ENCODE measurements at places on chromosomes 4 and X.

DNA sequence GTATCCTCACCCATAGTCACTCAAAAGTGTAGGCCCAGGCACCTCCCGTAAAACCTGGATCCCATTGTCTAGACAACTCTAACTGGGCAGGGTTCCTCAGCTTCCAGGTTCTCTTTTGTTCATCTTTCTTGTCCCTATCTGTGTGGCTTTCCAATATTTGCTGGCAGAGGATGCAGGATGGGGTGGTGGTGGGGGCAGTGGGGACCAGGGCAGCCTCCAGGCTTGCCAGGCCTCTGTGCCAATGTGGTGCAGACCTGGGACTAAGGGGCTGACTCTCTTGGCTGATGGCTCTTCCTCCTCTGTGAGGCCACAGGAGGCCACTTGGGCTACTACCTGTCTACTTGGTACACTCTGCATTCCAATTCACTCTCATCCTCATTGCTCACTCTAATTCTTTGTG is 76.4 kb downstream of the NBDY start:
- DNase-seq = no peak

DNA sequence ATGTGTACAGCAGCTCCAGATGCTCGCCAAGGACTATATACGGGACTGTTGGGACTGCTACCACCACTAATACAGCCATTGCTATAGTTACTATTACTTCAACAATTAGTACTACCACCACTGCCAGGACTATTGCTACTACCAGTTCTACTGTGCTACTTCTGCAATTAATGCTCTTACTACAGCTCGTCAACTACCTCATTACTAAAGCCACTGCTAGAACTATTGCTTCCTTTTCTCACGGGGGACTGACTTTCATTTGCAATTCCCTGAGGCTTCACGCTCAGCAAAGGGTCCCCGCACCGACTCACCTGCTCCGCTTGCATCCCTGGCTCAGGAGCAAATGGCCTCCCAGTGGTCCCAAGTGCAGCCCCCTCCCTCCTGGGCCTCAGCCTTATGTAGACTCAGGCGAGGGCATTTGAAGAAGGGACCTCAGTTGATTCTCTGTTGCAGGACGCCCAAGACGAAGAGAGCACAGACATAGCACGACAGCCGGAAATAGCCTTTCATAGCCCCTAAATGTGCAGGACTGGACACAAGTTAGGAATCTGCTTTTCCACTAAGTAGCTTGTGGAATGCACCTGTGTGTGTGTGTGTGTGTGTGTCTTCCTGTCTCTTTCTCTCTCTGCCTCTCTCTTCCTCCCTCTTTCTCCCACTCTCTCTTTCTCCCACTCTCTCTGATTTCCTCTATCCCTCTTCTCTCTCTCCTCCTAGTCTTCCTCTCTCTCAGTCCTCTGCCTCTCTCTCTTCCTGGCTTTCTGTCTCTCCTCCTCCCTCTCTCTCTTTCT is 294.8 kb downstream of the ASMT start:
- DNase-seq = no peak

DNA sequence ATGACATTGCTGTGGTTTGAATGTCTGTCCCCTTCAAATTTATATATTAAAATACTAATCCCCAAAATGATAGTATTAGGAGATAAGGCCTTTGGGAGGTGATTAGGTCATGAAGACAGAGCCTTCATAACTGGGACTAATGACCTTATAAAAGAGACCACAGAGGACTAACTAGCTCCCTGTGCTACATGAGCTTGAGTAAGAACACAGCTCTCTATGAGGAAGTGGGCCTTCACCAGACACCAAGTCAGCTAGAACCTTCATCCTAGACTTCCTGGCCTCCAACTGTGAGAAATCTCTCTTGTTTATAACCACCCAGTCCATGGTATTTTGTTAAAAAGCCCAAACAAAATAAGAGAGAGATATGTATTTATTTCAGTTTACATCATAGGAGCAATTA is 242.2 kb upstream of the CTSO start:
- no peak for DNase-seq

DNA sequence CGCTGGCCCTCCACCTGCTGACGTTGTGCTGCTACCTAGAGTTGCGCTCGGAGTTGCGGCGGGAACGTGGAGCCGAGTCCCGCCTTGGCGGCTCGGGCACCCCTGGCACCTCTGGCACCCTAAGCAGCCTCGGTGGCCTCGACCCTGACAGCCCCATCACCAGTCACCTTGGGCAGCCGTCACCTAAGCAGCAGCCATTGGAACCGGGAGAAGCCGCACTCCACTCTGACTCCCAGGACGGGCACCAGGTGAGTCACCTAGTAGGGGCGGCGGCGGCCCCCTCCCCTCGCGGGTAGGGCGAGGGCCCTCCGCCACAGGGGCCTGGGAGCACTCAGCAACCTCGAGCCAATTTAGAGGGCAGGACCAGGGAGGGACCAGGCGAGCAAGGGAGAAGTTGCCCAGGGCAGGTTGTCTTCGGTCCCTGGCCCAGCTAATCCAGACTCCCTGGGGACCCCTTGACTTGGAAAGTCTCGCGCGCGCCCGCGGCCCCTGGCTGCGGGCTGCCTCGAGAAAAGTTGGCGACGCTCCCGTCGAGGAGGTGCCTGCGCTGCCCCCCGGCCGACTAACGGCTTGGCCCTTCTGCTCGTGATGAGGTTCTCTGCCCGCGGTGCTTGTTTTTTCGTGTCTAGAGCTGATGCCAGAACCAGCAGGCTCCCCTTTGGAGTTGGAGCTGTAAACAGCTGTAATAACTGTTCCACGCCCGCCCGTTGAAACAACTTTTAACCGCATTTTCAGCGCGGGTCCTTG is 717 bp downstream of the EDA start:
- DNase-seq = no peak

DNA sequence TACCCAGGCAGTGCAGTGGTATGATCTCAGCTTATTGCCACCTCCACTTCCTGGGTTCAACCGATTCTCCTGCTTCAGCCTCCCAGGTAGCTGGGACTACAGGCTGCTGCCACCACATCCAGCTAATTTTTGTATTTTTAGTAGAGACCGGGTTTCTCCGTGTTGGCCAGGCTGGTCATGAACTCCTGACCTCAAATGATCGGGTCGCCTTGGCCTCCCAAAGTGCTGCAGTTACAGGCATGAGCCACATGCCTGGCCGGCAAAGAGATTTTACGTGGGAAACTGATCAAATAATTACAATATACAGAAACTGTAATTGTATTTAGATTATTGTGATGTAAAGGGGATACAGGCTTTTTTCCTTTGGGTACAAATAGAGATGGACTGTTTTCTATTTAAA is 33.7 kb downstream of the RBPJ start:
- DNase-seq = no peak

Measured in Panc1 (cell line).